ENCODE measurements at places on chromosomes 7 and 10. TPM values are rescaled to one million over a fixed set of nuclear protein-coding genes. Genes with fewer than 3 reads are reported as not detected.

GRCh38 chr7:138313829-138314178 is 146.3 kb upstream of the TRIM24 start:
- no peak for DNase-seq
- H3K27ac ChIP-seq = no peak overlapping the region
- H3K27me3 ChIP-seq = no peaks in the 10 kb centered on the region
- no peaks in the 10 kb centered on the region for H3K36me3 ChIP-seq

CHST3 gene
- total RNA-seq = 12.3 TPM

PLAC9 gene
- 137 TPM for total RNA-seq

DNA sequence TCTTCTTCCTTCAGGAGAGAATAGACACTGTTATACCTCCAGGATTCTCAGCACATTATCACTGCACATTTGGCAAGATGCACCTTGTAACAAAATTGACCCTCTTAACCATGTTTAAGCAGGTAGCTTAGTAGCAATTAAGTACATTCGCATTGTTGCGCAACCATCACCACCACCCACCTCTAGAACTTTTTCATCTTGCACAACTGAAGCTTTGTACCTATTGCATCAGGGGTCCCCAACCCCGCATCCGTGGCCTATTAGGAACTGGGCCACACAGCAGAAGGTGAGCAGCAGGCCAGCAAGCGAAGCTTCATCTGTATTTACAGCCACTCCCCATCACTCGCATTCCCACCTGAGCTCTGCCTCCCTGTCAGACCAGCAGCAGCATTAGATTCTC is 29.9 kb upstream of the SMURF1 start:
- H3K4me3 ChIP-seq = no peak overlapping the region
- no peak for DNase-seq
- H3K4me1 ChIP-seq = no peaks in the 10 kb centered on the region
- no peak overlapping the region for H3K27ac ChIP-seq
- H3K36me3 ChIP-seq = no peaks in the 10 kb centered on the region

DNA sequence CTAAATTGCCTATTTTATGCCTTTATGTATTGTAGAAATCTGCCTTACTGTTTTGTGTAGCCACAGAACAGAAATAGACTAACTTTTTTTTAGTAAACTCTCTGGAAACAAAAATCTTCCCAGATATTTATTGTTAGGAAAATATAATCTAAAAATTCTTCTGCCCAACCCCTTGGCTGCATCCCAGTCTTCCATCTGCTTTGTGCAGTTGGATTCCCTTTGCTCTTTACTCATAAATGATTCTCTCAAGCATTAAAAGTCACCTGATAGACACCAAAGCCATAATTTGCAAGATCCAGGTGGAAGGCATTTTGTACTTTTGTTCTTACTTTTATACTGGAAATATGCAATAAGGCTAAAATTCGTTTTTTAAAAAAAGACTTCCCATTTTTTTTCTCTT is 6.1 kb upstream of the CAV2 start:
- no peaks in the 10 kb centered on the region for H3K4me1 ChIP-seq
- H3K27ac ChIP-seq = peak overlapping the region; percentile 56
- no peak overlapping the region for H3K4me3 ChIP-seq
- no peaks in the 10 kb centered on the region for H3K36me3 ChIP-seq
- H3K27me3 ChIP-seq = no peaks in the 10 kb centered on the region

DNA sequence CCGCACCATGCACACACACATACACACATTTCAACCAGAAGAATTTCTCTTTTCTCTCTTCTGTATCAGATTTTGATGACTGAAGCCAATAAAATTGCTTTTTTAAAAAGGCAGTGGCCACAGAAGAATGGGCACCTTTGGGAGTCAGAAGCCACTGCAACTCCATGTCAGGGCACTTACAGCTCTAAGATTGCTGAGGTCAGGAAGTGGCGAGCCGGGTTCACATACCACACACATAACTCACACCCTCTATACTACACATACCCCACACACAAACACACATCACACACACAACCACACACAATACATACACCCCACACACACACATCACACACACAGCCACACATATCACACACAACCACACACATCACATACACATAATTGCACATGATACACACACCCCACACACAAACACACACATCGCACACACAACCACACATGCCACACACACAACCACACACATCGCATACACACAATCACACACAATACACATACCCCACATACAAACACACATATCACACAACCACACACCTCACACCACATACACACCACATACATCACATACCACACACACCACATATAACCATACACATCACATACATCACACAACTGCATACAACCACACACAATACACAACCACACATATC is 31.2 kb downstream of the GPRIN2 start:
- no peak for DNase-seq
- H3K27me3 ChIP-seq = peaks cover 3% of the 10 kb centered on the region
- no peak overlapping the region for H3K4me3 ChIP-seq
- H3K27ac ChIP-seq = no peak overlapping the region

- H3K27ac ChIP-seq = peak overlapping the region; percentile 59
- H3K36me3 ChIP-seq = no peaks in the 10 kb centered on the region
- H3K4me3 ChIP-seq = peak overlapping the region; percentile 45
- no peak for DNase-seq
- H3K4me1 ChIP-seq = no peaks in the 10 kb centered on the region
These were observed 1.5 kb downstream of the GIMAP4 start for GRCh38 chr7:150568714-150569113.

PVRIG gene
- total RNA-seq = 0.13 TPM

SLIT1 gene
- total RNA-seq = 0.35 TPM

DNA sequence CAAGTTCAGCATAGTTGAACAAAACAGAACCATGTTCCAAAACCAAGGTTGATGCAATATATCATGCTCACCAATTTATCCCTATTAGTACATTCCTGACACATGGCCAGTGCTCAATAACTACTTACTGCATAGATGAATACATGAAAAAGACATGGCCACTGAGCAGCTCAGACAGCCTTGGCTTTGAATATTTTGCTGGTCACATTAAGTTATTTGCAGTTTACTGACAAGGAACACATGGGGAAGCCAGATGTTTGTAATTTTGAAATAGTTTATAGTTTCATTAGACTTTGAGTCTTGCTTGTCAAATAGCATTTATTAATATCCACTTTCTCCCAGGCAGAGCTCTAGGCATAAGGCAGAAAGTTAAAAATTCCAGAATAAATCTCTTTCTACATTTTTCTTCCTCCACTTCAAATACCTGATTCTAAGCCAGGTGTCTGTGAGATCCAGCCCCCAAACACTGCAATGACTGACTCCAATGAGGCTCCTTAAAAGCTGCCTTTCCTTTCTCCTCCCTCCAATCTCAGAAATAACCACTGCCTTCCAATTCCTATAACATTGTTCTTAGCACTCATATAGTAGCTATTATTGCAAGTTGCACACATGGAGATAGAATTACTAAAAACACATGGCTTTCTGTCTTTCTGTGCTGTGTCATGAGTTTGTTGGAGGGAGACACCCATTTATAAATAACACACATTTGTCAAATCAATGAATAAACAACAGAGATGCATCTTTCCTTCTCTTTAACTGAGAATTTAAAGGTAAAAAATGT is 91.3 kb downstream of the PCGF5 start:
- H3K27ac ChIP-seq = no peak overlapping the region
- peaks cover 2% of the 10 kb centered on the region for H3K27me3 ChIP-seq

- H3K27me3 ChIP-seq = no peaks in the 10 kb centered on the region
- H3K27ac ChIP-seq = no peak overlapping the region
- peak; percentile 13 for DNase-seq
These were observed 64.9 kb downstream of the IKZF1 start for GRCh38 chr7:50369143-50370026.

GLI3 gene
- 7.6 TPM for total RNA-seq

GRCh38 chr10:97012470-97012869 is 173.3 kb downstream of the SLIT1 start:
- H3K27ac ChIP-seq = no peak overlapping the region
- DNase-seq = no peak
- H3K36me3 ChIP-seq = no peaks in the 10 kb centered on the region
- no peaks in the 10 kb centered on the region for H3K27me3 ChIP-seq
- H3K4me3 ChIP-seq = no peak overlapping the region

DNA sequence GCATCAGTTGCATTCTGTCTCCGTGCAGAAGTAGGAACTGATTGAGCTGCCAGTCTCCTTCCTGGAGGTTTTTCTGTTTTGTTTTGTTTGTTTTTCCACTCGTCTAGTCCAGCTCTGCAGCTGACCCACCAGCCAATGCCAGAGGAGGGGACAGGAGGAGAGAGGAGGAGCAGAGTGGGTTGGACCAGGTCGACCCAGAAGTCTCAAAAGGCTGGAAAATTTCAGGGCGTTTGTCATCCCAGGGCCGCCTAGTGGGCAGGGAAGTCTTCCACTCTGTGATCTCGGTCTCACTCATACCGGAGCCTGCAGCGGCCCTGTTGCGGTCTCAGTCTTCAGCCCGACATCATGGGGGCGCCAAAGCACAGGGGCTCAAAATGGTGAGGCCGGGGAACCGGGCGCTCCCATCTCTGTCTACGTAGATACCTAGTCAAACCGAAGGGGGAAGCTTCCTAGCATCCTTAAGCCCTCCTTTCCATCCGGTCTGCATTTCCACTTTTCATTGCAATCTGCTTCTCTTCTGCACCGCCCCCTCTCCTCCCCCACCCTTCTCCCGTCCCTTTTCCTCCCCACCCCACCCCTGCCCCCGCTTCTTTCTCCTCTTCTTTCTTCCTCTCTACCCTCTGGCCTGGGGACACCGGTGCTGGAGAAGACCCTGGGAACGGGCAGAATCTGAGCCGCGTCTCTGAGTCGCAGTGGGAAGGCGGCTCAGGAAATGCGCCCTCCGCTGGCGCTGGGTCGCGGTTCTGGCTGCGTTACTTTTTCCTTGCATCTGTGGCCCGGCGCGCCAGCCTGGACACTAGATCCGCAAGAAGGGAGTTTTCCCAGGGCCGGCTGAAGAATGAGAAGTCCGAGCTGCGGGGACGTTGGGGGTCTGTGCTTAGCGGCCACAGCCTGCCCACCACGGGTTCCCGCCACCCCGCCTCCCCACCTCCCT is 16.2 kb upstream of the PAX2 start:
- no peak overlapping the region for H3K27ac ChIP-seq
- peaks cover 97% of the 10 kb centered on the region for H3K27me3 ChIP-seq
- peaks cover 26% of the 10 kb centered on the region for H3K4me1 ChIP-seq
- no peaks in the 10 kb centered on the region for H3K36me3 ChIP-seq
- peak; percentile 38 for DNase-seq

DNA sequence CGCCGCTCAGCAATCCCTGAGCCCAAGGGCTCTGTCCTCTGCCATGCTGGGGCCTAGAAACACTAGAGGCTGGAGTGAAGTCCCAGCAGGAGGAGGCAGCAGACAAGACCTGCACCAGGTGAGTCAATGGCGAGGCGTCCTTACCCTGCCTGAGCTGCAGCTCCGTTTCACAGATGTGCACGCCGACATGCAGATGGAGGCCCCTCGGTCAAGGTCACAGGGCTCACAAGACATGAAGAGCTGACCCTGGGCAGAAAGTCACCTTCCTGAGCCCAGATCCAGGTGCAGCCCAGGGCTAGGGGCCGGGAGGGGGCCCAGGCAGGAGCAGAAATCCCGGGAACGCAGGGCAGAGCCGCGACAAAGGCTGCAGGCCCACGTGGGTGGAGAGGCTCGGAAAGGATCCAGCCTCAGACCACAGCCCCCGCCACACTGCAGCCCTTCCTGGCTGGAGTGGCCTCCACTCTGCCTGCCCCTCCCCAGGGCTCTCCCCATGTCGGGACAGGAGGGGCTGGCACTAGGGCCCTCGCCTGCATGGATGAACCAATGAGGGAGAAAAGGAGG is 23.8 kb downstream of the PDGFA start:
- peaks cover 39% of the 10 kb centered on the region for H3K36me3 ChIP-seq
- H3K4me1 ChIP-seq = peaks cover 29% of the 10 kb centered on the region
- H3K4me3 ChIP-seq = no peak overlapping the region
- no peak for DNase-seq
- no peak overlapping the region for H3K27ac ChIP-seq

DNA sequence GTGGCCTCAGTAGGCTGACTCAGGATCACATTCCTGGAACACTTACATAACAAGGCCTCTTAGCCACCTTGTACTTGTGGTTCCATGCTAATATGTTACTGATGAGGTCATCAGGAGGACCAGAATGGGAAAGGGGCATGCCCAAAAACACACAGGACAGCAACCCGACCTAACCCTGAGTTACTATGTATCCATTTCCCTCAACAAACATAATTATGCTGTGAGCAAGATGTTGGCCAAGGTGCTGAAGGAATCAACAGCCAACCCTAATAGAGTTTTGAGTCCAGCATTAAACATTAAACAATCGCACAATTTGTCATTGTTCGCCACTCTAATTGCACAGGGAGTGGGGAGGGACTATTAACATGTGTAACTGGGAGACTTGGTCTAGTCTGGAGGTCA is 129.4 kb downstream of the PLPP4 start:
- H3K4me1 ChIP-seq = no peaks in the 10 kb centered on the region
- no peaks in the 10 kb centered on the region for H3K27me3 ChIP-seq
- DNase-seq = no peak
- no peaks in the 10 kb centered on the region for H3K36me3 ChIP-seq

MMP21 gene
- 0.18 TPM for total RNA-seq

IDI1 gene
- total RNA-seq = 29.7 TPM

DNA sequence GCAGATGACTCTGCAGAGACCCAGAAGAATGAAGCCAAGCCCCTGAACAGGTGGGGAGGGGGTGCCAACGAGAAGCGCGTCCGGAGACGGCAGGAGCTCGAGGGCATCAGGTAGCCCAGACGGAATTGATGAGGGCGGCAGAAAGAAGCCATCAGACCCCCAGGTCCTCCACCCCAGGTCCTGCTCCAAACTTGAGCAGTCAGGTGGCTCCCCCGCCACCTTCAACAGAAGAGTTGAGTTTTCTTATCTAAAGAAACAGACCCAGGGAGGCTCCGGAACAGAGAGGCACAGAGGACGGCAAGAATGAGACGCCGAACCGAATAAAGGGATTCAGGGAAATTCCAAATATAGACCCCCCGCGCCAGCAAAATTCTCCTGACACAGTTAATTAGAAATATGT is 22.2 kb downstream of the RGS10 start:
- H3K27me3 ChIP-seq = no peaks in the 10 kb centered on the region
- H3K4me3 ChIP-seq = no peak overlapping the region
- no peak for DNase-seq

CTAGE4 gene
- 0.09 TPM for total RNA-seq

AOAH gene
- total RNA-seq = 3.7 TPM

DNA sequence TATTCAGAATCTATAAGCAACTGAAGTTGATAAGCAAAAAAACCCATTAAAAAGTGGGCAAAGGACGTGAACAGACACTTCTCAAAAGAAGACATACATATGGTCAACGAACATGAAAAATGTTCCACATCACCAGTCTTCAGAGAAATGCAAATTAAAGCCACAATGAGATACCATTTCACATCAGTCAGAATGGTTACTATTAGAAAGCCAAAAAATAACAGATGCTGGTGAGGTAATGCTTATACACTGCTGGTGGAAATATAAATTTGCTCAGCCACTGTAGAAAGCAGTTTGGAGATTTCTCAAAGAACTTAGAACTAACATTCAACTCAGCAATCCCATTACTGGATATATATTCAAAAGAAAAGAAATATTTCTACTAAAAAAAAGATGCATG is 332.8 kb upstream of the PLXDC2 start:
- no peak overlapping the region for H3K4me3 ChIP-seq
- no peak overlapping the region for H3K27ac ChIP-seq
- DNase-seq = peak; percentile 60
- H3K36me3 ChIP-seq = no peaks in the 10 kb centered on the region

ACTA2 gene
- total RNA-seq = 214 TPM

All from muscle of leg (tissue), 16 donors.